CD14-positive monocyte (primary cell): ENCODE measurements at places on chromosomes 7 and 10.

DNA sequence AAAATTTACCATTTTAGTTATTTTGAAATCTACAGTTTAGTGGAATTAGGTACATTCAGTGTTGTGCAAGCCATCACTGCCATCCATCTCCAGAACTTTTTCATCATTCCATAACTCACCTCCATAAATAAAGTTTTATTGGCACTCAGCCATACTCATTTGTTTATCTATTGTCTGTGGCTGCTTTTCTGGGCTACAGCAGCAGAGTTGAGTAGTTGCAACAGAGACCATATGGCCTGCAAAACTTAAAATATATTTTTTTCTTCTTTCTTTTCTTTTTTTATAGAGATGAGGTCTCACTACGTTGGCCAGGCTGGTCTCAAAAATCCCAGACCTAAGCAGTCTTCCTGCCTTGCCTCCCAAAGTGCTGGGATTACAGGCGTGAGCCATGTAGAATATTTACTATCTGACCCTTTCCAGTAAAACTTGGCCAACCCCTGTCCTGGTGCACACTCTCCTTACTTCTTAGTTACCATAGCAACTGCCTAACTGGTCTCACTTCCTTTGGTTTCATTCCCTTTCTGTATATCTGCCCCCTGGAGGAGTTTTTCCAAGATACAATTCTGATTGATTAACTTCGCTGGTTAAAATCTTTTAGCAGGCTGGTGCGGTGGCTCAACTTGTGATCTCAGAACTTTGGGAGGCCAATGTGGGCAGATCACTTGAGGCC, 133.2 kb downstream of the CUX1 start:
- no peak for DNase-seq

GRCh38 chr7:47739891-47740290, 158.0 kb upstream of the TNS3 start:
- DNase-seq = no peak

- no peak for DNase-seq
These were observed 135.7 kb downstream of the MAGI2 start for GRCh38 chr7:79317728-79318127.

GRCh38 chr10:50927522-50928189, 42.2 kb upstream of the A1CF start:
- DNase-seq = no peak

DNA sequence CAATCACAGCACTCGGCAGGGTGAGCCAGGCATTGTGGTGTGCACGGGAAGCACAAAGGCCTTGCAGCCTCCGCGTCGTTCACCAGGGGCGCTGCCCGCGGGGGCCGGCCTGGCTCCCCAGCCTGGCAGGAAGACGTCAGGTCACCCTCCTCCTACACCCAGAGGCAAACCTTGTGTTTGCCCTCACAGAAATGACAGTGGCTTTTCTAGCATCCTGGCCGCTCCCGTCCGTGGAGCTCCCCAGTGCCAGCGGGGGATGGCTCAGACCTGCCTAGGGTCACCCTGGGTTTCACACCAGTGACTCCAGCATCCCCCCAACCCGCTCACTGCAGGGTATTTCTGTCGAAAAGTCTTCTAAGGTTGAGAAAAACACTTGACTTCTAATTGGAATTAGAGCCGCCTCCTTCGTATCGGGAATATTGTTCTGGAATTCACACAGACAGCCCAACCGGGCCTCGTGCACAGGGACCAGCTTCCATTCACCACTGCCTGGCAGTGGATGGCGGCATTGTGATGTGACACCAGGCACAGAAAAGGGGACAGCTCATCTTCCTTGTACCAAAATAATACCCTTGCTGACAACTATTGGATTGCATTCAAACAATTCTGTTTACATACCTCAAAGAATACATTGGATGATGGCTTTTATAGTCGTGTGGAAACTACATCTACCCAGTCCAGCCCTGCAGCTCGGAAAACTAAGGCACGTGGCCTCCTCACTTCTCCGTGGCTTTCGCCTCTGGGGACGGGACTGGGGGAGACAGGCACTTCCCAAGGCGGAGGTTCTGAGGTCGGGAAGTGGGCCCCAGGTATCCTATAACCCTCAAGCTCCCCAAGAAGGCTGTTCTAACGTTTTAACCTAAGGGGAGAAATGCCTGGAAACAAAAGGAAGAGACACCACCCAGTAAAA, 109.0 kb downstream of the EBF3 start:
- no peak for DNase-seq

DNA sequence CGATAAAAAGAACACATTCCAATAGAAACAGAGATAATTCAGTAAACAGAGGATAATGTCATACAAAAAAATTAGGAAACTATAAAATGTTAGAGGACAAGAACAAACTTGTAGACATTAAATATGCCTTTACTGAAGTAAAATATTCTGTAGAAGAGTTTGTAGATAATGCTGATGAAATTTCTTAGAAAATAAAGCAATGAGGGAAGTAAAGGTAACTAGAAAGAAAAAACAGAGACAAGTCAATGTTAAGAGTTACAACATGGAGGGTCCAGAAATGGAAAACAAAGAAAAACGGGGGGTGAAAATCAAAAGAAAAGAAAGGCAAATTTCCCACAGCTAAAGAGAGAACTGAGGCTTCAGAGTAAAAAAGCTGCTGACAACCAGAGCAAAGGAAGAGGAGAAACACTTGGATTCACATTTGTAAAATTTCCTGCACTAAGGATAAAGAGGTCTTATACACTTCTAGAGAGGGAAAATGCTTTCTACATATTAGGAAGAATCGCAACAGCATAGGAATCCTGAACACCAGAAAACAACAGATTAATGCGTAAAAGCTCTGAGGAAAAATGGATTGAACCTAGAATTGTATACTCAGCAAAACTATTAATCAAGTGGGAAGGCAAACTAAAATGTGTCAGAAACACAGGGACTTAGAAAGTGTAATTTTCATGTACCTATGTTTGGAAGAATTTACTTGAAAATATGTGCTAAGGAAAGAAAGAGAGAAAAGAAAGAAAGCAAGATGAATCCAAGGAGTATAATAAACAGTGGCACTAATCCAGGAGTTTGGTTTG, 55.0 kb upstream of the AGR3 start:
- no peak for DNase-seq

- no peak for DNase-seq
These were observed 5.9 kb upstream of the LRRC18 start for GRCh38 chr10:48945441-48946130.

DNA sequence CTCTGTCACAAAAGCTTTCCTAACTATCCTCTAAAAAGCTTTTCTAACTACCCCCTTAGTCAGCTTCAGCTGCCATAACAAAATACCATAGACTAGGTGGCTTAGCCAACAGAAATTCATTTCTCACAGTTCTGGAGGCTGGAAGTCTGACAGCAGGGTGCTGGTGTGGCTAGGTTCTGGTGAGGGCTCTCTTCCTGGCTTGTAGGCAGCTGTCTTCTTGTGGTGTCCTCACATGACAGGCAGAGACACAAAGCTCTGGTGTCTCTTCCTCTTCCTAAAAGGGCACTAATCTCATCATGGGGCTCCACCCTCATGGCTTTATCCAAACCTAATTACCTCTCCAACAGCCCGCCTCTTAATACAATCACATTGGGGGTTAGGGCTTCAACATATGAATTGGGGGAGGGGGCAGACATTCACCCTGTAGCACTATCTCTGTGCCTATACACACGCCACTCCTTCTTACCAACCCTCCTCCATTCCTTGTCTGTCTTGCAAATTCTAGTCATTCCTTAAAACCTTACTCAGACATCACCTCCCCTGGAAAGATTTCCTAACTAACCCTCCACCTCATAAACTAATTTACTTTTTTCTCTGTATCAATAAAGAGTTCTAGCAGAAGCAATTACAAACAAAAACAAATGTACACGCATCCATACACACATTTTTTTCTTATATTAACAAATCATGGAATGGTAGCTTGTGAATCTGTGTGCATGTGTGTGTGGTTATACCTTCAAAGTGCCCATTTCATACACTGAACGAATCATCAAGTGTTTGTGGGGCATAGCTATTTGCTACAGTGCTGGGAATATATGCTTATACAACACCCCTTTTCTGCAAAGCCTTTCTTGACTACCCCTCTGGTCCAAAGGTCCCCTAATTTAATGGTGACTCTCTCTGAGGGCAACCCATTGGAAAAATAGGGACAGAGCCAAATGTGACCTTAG, 26.4 kb downstream of the RHOBTB1 start:
- DNase-seq = no peak

DNA sequence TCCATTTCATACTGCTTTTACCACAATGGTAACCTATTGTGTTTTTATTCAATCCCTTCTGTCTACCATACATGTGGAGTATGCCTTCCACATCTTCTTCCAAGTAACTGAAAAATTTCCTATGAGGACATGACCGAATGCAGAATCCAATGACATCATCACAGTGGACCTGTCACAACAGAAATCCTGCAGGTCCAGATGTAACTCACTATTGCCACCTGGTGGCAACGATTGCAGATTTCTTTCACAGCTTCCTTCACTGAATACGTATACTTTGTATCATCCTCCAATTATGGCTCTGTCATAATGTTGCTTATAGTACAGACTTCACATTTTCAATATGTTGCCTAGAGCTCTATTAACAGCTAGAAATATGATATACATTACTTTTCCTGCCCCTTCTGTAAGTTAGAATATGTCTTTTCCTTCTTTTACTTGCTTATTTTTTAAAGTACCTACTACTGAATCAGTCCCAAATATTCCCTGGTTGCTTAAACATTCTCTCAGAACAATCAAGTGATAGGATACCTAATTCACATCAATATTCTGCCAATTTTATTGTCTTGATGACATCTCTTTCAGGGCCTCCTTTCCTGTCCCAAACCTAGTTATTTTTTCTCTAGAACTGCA, 45.4 kb downstream of the SLC13A1 start:
- DNase-seq = no peak

DNA sequence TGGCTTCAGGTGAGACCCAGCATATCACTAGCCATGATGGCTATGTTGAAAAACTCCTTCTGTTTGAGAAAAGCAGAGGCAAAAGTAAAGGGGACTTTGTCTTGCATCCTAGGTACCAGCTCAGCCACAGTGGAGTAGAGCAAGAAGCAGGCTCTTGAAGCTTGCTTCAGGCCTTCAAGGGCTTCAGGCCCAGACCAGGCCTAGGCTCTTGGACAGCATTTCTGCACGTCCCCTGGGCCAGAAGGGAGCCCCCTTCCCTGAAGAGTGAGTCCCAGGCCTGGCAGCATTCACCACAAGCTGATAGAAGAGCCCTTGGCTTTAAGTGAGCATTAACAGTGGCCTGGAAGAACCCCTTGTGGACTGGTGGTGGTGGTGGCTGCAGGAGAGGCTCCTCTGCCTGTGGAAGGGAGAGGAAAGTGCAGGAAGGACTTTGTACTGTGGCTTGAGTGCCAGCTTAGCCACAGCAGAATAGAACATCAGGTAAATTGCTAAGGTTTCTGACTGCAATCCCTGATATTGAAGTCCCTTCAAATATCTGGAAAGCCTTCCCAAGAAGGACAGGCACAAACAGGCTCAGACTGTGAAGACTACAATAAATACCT, 28.1 kb upstream of the FAM171A1 start:
- DNase-seq = no peak

DNA sequence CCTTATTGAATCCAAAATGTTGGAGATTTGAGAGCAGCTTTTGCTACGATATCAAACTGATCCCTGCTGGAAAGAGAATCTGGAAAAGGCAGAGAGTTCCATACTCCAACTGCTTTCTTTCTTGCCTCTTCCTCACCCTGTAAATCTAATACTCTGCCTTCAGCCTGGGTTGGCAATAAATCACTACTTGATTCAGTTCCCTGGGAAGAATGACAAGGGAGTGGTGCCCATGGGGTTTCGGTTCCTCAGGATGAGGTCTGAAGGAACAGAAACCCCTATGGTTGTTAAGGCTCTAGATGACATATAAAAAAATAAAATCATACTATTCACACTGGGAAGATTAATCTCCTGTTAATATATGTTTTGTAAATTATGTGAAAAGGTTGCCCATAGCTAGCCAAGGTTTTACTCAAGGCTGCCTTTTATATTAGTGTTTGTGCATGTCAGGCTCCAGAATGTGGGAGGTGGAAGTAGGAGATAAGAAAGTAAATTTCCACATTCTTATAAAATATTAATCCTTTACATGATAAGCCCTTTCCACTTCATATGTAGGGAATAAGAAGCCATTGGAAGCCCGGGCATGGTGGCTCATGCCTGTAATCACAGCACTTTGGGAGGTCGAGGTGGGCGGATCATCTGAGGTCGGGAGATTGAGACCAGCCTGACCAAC, 106.2 kb upstream of the CACNA2D1 start:
- no peak for DNase-seq

- DNase-seq = no peak
These were observed 408.9 kb downstream of the GLRX3 start for GRCh38 chr10:130545122-130545521.

GRCh38 chr7:154918741-154919140, 84.2 kb downstream of the PAXIP1 start:
- DNase-seq = no peak

DNA sequence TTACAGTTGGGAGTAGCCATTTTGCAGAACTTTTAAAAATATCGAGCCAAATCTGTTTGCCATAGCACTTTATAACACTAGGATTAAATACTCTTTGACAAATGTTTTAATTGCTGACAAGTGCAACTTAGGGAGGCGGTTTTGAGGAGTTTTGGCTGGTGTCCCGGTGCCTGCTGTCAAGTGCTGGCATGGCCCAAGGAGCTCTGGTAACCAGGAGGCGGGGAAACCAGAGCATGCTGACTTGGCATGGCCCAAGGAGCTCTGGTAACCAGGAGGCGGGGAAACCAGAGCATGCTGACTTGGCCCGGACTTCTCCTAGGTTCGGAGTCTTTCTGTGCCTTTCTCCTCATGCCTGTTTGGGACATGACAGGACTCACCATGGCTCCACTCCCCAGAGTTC, 30.8 kb upstream of the ZNF32 start:
- DNase-seq = no peak

DNA sequence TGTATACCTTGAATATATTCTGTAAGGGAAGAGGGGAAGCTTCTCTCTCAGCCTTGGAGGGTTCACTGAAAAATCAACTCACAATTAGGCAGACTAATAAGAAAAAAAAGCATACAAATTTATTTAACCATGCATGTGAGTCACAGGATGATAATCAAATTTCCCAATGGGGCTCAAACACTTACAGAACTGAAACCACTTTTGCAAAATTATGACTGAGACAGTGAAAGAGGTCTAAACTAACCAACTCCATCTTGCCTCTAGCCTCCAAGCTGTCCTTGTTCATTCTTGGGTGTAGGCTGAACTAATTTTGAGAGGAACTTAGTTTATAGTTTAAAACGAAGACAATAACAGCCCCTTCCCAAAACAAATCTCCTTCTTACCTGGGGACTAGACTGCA, 618.3 kb upstream of the AUTS2 start:
- DNase-seq = no peak

GRCh38 chr10:49283491-49283890, 15.5 kb upstream of the C10orf71 start:
- DNase-seq = no peak

DNA sequence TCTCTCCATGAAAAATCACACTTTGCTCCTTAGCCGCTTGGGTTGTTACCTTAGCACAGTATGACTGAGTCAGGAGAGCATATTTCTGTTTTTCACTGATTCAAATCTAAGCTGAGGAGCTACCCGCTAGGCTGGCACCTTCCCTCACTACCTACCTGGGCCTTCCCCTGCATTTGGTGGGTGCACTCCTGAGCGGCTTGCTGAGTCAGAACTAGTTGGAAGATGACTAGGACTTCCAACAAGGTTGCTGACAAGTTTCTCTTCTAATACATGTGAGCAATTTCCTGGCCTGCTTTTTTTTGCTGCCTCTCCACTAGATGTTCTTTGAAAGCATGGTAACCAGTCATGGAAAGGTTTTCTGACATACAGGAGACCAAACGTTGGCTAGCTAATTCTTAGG, 43.8 kb upstream of the SEC61G start:
- DNase-seq = no peak

- no peak for DNase-seq
These were observed 68.4 kb downstream of the CREB3L2 start for GRCh38 chr7:137933270-137934017.

GRCh38 chr10:130360826-130361311, 224.7 kb downstream of the GLRX3 start:
- no peak for DNase-seq
